HS-5 (cell line): ENCODE measurements at places on chromosomes 7 and 10.
A peak's percentile ranks its signal among the peaks of the same experiment; 100 is the strongest.

DNA sequence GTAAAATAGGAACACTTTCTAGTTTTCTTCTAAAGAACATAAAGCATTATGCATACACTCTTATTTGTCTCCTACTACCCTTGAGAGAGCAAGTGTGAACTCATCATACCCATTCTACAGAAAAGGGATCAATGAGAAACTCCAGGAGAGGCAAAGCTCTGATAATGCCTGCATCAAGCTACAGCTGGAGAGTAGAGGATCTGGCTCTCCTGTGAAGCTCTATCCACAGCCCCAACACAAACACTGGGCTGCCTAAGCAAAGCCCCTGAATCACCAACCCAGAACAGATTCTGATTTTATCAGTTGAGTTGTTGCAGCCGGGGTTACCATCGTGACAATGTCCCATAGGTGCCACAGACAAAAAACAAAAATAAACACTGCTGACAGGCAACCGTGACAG is 74.9 kb downstream of the NUDCD3 start:
- DNase-seq: no peak

- DNase-seq: no peak
Observed at GRCh38 chr10:91726355-91726754, 71.9 kb upstream of the TNKS2 start.

DNA sequence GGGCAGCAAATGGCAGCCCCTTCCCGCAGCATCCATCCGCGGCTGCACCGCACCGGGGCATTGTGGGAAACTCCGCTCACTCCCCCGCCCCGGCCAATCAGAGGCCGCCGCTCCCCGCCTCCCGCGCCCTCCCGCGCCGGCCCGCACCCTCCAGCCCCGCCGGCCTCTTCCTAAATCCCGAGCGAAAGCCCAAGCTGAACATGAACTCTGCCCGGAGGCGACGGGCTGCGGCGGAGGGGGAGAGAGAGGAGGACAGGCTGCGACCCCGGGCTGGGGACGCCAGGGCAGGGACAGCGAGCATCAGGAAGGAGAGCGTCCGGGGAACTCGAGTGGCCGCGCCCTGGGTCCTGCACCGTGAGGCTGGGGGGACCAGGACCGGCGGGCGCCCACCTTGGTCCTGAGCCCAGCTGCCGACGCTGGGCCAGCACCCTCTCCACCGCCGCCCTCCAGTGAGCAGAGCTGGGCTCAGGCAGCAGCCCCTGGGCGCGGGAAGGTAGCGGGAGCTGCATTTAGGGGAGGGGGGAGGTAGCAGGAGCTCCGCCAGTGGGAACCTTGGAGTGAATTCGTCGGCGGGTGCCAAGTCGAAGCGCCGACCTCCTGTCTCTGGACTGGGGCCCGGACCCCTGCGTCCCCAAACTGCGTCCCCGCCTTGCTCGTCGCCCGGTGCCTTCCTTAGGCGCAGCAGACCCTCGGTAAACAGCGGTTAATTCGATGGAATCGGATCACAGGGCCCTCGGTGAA is at the start of gene DGKI:
Gene DGKI (minus strand): TSS at position 148 of the 741 bp plus-strand sequence.
- no peak for DNase-seq

DNA sequence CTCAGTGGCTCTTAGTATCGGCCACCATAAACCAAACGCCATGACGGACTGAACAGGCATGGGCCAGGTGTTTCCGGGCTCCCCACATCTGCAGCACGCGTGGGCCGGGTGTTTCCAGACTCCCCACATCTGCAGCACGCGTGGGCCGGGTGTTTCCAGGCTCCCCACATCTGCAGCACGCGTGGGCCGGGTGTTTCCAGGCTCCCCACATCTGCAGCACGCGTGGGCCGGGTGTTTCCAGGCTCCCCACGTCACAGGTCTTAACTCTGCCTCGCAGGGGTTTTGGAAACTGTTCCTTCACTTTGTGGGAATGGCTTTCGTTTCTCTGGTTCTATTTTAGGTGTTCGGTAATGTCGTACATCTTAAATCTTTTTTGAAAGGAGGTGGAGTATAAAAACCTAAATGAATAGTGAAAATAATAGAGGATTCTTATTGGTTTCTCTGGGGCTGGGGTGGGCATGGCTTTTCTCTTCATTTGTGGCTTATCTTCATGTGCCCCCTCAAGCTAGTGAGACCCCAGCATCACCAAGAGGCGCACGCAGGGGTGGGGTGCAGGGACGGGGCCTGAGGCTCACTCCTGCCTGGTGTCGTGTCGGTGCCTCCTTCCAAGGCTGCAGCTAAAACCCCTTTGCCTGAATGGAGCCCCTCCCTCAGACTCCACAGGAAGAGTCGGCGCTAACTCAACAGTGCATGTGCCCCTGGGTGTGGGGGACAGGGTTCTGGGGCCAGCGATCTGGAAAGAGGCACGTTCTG is 126.3 kb downstream of the WDR37 start:
- DNase-seq: no peak

GRCh38 chr7:3520206-3520605 is 219.2 kb downstream of the SDK1 start:
- no peak for DNase-seq

DNA sequence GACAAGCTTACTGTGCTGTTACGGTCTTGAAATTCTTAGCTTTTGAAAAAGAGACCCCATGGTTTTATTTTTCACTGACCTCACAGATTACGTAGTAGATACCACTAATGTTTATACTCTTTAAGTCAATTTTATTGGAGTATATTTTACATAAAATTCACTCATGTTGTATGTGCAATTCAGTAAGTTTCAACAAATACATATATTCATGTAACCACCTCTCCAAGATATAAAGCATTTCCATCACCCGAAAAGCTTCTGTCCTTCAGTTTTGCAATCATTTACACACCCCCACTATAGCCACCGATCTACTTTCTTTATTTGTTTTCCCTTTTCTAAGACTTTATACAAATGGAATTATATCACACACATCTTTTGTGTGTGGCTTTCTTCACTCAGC is 199.2 kb downstream of the PHF14 start:
- DNase-seq: no peak

GRCh38 chr7:84076219-84076618 is 118.4 kb downstream of the SEMA3A start:
- no peak for DNase-seq

GRCh38 chr7:120732256-120732655 is 125.7 kb downstream of the TSPAN12 start:
- DNase-seq: no peak

DNA sequence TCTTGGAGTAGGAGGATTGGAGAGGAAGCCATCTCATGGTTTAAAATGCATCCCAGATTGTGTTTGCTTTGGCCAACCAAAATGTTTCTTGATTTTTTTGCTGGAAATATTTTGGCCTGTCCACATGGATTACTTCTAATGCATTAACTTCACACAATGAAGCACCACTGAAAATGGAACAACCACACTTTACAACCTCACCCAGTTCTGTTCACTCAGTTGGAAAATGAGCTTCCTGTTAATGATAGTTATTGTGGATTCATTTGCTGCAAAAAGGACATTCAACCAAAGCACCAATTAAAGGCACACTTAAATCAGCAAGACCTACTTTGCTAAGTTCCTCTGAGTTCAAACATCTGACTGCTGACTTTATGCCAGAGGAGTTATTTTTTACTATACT is 11.3 kb upstream of the A1CF start:
- no peak for DNase-seq

DNA sequence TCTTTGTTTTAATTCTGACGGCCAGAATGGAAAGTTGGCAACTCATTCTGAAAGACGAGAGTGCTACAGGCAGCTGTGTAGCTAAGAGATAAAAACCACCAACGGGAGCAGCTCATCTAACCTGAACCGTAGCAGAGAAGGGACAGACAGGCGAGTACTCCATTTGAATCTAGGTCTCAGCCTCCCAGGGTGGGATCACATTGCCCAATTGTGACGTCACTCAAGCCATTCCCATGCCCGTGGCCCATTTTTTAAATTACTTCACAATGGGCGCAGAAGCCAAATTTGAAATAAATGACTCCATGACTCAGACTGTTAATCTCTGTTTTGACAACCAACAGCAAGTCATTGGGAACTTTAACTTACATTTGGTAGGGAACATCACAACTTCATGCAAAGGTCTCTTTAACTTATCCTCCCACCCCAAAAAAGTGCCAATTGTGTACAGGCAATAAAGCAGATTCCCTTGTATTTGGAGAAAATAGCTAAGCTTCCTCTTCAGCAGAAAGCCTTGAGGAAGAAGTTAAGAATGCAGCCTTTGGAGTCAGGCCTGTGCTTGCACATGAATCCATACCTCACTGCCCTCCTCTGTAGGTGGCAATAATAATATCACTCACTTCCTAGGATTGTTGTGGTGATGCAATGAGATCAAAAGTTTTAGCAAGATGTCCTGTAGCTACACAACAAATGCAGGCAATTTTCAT is 93.2 kb upstream of the KIF5B start:
- peak; percentile 34 for DNase-seq

DNA sequence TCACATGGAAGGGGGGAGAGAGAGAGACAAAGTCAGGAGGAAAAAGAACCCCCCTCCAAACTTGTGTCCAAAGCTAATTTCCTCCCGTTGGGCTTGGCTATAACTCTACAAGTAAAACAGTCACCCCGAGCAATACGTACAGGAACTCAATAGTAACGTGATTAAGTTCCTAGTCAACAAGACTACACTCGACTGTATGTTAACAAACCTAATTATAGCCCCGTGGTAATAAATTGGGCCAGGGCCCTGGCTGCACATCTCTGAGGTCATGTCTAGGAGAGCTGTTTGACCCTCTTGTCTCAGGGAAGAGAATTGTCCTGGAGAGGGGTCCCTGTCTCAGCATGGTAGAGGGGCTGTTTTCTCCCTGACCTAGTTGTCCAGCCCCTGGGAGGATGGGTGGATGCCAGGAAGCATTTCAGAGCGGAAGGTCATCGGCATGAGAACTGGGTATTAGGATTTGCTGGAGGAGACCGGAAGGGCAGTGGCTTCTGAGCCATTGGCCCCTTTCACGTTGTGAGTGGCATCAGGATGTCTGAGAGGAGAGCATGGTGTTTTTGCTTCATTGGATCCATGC is 60.2 kb upstream of the COMTD1 start:
- no peak for DNase-seq

DNA sequence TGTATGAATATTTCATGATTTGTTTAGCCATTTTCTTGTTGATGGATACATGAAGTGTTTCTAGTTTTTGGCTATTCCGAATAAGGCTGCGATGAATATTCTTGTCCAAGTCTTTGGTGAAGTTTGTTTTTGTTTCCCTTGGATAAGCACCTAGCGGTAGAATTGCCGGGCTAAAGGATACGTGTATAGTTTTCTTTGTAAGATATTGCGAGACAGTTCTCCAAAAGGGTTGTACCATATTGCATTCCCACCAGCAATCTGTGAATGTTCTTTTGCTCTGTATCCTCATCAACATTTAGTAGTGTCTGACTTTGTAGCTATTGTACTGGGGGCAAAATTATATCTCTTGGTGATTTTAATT is 142.6 kb downstream of the DOCK1 start:
- no peak for DNase-seq

DNA sequence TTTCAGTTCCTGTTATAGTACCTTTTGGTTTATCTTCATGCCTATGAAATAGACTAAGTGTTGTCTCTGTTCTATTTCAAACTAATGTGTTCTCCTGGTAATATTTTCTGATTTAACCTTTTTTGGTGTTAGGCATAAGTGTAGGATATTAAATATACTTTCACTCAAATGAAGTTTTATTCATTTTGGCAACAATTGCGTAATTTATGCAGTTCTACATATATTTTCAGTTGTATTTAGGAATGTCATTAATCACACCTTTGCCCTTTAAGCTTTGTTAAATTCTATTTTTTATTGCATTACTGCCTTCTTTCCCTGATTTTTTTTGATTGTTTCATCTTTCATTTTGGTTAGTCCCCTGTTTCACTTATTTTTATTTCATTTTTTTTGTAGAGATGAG is 47.3 kb downstream of the RSBN1L start:
- DNase-seq: no peak

- no peak for DNase-seq
Observed at GRCh38 chr7:50327443-50327842, 22.9 kb downstream of the IKZF1 start.

DNA sequence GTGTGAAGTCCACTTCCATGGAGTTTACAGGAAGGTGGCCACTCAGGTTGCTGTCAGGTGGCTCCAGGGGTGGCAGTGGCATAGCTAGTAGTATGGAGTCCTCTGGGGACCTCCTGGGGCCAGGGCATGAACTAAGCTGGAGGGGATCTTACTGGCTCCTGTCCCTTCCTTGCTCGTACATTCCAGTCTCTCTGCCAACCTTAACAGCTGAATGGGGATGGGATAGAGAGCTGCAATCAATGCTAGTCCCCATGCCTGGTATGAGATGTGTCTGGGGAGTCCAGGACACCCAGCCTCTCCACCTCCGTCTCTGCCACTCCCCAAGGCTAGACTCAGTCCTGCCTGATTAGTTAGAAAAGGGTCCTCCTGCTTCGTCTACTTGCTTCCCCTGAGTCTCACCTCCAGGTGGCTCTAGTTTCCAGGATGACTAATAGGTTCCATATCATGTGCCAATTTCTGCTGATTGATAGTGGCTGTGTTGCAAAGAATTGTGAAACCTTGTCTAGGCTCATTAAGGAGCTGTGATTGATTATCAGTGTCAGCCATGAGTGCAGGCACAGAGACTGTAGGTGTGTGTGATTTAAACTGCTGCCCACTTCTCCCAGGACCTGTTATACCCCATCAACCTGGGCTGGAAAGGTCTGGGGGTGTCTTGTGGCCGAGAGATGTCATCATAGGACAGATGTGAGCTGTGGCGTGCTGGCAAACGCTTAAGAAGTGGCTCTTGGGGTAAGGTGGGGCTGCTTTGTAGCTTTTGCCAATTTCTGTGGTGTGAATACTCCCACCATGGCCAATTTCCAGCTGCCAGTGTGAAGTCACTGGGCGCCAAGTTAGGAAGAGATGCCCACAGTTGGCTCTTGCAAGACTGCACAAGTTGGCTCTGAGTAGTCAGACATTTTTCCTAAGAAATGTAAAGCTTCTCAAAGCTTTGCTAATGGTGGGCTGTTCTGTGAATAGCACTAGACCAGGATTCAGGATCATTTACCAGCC is 59.8 kb downstream of the COL13A1 start:
- peak; percentile 93 for DNase-seq

DNA sequence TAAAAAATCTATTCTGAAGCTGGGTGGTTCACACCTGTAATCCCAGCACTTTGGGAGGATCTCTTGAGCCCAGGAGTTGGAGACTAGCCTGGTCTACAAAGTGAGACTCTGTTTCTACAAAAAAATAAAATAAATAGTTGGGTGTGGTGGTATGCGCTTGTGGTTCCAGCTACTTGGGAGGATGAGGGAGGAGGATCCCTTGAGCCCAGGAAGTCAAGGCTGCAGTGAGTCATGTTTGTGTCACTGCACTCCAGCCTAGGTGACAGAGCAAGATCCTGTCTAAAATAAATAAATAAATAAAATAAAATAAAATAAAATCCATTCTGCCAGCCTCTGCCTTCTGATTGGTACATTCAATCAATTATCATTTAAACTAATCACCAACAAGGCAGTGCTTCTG is 17.5 kb downstream of the ZNF33A start:
- DNase-seq: no peak
